ENCODE measurements at places on chromosomes 4 and X.
A peak's percentile ranks its signal among the peaks of the same experiment; 100 is the strongest.

GRCh38 chr4:101348995-101349800, 1.9 kb upstream of the PPP3CA start:
- peak; percentile 66 for DNase-seq

DNA sequence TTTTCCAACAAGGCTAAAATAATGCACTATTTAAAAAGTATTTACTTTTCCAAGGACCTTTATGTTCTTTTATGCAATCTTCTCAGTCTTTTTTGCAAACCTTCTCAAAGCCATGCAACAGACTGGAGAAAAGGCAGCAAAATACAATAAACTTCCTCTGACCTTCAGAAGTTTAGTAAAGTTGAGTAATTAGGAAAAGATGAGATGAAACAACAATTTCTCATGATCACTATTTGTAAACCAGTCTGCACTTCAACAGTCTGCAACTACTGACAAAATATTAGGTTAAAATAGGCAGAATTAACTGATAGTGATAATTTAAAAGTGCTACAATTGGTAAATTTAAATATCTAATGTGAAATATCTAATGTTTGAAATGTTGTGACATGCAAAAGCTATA, 884.9 kb upstream of the PCDH10 start:
- no peak for DNase-seq

GRCh38 chrX:118714521-118714920, 12.9 kb upstream of the IL13RA1 start:
- no peak for DNase-seq

GRCh38 chrX:132810964-132811712, 147.3 kb downstream of the HS6ST2 start:
- DNase-seq, result no peak

GRCh38 chr4:165758086-165758485, 115.0 kb upstream of the TLL1 start:
- no peak for DNase-seq

DNA sequence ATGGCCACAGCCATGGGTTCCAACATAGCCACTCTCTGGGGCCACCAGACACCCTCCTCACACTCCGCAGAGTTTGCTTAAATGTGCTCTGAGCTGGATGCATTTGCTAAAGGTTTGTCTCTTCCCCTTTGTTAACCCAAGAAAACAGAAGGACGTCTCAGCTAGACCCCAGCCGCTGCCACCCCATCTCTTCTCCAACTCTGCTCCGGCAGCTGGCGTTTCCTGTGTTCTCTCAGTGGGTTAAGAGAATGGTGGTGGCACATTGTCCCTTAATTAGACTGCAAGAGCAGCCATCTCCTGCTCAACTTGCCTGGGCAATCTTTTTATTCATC, 43.7 kb upstream of the FAM9C start:
- no peak for DNase-seq

- no peak for DNase-seq
Observed at GRCh38 chr4:19735012-19735411, 516.7 kb upstream of the SLIT2 start.

DNA sequence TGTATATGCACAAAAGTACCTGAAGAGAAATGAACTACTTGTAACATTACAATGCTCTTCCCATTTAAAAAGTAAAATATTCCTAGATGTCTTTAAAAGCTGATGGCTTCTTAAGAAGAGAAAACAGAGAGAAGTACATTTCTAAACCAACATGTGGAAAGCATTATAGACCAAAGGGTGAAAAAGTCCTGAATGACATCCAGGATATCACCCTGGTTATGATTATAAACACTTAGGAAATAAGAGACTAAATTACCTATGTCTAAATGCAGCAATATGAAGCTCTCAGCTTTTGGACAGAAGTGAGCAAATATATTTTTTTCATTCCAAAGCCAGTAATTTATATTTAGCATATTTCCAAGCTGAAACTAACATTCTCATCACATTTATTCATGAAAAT, 21.7 kb upstream of the EGFL6 start:
- DNase-seq, result no peak

DNA sequence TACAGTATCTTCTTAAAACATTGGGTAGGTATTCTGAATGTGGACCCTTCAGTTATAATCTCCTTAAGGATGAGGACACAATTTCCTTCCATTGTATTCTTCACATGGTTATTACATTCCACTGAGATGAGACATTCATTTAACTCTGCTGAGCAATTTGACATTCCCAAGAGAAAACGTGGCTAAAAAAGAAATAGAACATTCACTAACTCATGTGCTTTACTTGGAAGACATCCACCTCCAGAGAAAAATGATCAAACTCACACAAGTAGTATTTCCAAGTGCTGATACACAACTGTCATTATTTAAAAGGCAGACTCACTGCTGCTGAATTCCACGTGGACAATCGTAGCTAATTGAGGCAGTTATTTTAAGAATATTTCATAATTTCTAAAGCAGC, 227.9 kb upstream of the ANKRD50 start:
- no peak for DNase-seq

DNA sequence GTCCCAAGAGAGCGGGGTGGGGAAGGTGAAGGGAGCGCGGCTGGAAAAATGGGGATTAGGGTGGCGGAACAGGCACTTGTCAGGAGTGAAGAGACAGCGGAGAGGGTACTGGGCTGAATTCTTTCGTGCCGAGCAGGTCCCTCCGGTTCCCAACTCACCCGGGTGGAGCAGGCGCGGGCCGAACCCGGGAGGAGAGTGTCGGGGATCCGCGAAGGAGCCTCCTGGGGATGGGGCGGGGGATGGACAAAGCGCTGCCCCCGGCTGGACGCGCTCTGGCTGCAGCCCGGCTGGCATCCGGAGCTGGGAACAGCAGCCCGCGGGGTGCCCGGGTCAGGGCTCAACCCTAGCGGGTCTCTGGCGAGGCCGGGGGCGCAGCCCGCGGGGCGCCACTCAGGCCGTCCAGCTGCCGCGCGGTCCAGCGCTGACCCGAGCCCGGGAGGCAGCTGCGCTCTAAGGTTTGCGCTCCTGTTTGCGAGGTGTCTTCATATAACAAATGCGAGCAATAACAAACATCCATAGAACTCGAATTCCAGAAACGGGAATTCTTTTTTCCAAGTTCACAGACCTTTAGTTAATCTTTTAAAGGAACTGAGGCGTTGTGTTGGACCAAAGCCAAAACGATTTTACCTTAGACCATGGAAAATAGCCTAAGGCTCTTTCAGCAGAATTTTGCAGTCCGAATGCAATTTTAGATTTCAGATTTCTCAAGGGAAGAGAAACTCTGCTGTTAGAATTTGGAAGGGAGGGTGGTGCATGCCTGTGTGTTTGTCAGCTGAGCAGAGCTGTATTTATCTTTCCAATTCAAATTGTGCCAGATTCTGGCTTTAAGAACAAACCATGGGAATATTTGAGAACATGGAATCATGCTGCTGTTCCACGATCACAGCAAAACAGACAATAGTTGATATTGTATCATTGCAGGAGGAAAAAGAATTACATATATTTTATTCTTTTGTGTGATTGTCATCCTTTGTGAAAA, 744 bp downstream of the NPY5R start:
- no peak for DNase-seq

DNA sequence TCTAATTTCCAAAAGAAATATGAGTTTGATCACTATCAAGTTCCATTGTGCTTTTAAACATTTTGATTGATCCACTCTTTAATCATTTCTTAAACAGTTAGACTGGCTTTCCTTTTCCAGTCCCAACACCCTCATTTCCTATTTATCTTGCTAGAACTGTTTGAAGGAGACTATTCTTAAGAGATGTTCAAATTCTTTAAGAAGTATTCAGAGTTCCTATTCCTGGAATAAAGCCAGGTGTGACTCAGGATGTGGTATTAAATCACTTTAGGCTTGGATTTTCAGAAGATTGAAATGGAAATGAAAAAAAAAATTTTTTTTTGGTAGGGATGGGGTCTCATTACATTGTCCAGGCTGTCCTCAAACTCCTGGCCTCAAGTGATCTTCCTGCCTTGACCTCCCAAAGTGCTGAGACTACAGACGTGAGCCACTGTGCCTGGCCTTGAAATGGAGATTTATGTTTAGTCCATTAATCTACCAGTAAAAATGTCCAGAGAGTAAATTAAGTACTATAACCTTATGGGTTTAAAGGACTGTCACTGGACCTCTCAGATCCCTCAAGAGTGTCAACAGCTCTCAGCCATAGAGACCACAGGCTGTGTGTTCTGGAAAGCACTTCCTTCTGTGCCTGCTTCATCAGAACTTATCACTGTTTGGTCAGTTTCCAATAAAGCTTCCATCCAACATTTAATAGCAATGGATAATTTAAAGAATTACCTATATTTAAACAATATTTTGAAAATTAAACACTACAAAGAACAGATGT, 90.7 kb downstream of the CDS1 start:
- DNase-seq, result no peak

DNA sequence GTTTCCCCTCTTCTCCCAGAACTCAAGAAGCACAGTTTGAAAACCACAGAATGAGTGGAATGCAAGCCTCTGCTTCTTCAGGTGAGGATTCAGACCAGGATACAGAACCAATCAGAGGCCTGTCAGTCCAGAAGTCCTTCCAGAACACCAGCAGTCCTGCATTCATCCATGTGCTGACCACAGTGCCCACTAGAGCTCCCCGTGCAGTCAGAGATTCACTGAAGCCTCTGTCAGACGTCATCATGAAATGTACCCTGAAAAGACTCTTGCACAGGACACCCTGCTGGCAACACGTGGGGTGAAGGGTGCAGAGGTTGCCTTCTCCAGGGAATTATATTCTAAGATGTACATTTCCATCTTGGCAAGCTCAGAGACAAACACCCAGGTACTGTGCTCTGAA, 75.9 kb upstream of the LSM6 start:
- no peak for DNase-seq

- DNase-seq, result no peak
Observed at GRCh38 chr4:172055498-172055897, 242.3 kb downstream of the GALNTL6 start.

- no peak for DNase-seq
Observed at GRCh38 chr4:109462297-109462696, 28.7 kb downstream of the SEC24B start.
